Natural killer cell (primary cell): ENCODE measurements at places on chromosomes 5 and 9.

GRCh38 chr9:27278374-27278773 is 18.6 kb downstream of the EQTN start:
- no peak for DNase-seq

GRCh38 chr9:18359335-18359734 is 114.6 kb upstream of the ADAMTSL1 start:
- no peak for DNase-seq

GRCh38 chr5:174315471-174315870 is 270.0 kb downstream of the NSG2 start:
- no peak for DNase-seq

- DNase-seq = no peak
Measured at GRCh38 chr9:130383979-130384676, 60.6 kb upstream of the ASS1 start.

- DNase-seq = peak; percentile 40
Measured at GRCh38 chr9:124320062-124320973, 62.6 kb downstream of the NEK6 start.

DNA sequence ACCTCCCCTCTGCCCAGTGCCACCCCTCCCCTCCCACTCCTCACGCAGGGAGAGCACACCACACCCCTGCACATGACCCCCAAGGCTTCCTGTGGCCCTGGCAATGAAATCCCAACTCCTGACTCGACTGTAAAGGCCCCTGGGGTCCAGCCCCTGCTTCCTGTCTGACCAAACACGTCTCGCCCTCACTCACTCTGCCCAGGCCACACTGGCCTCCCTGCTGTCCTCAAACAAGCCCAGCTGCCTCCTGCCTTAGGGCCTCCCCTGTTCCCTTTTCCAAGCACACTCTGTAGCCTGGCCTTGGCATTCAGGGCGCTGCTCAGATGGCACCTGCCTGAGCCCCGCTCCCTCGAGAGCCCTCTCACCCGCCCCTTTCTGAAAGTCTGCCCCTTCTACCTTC is 42.4 kb downstream of the HK3 start:
- DNase-seq = no peak

- peak; percentile 65 for DNase-seq
Measured at GRCh38 chr9:95506678-95507463, 9.9 kb downstream of the PTCH1 start.
